M059J (cell line): ENCODE measurements at places on chromosomes 16 and 17. TPM values are rescaled to one million over a fixed set of nuclear protein-coding genes. Genes with fewer than 3 reads are reported as not detected.

The ABHD15 gene
- 5.7 and 6.3 TPM in 2 replicates for total RNA-seq

The CMTM2 gene
- total RNA-seq: not detected in 2 replicates

The RAB37 gene
- not detected in 2 replicates for total RNA-seq

The MYOCD gene
- 1.5 and 1.8 TPM in 2 replicates for total RNA-seq

The SPIRE2 gene
- total RNA-seq: 1.1 and 2.3 TPM in 2 replicates

The CCL18 gene
- total RNA-seq: not detected in 2 replicates

The INPP5K gene
- total RNA-seq: 28.1 and 81.9 TPM in 2 replicates

The ACSM2A gene
- not detected in 2 replicates for total RNA-seq

The ZFPM1 gene
- total RNA-seq: 0.10 and 1.9 TPM in 2 replicates

The GCGR gene
- total RNA-seq: not detected in 2 replicates

The SLC5A11 gene
- not detected in 2 replicates for total RNA-seq

The CA7 gene
- total RNA-seq: not detected in 2 replicates

The CD300LB gene
- not detected in 2 replicates for total RNA-seq

The MAP3K3 gene
- 15.8 and 24.0 TPM in 2 replicates for total RNA-seq

The LITAFD gene
- not detected in 2 replicates for total RNA-seq

The NME3 gene
- total RNA-seq: not detected in 2 replicates

The NECAB2 gene
- not detected in 2 replicates for total RNA-seq

The CDK5R1 gene
- total RNA-seq: 2.8 and 3.7 TPM in 2 replicates

The TEX14 gene
- total RNA-seq: not detected in 2 replicates

The ZNF624 gene
- 2.0 and 2.1 TPM in 2 replicates for total RNA-seq

The FLCN gene
- 8.7 and 19.3 TPM in 2 replicates for total RNA-seq

The FAM20A gene
- total RNA-seq: 0.02 TPM in 1 of 2 replicates, not detected in the other

The EME1 gene
- 6.1 and 9.6 TPM in 2 replicates for total RNA-seq

The CTRB2 gene
- total RNA-seq: not detected in 2 replicates

The TTYH2 gene
- 0.15 TPM in 2 replicates for total RNA-seq

The TEDC2 gene
- total RNA-seq: 22.6 and 22.8 TPM in 2 replicates

The GNGT2 gene
- total RNA-seq: 0.49 TPM in 1 of 2 replicates, not detected in the other

The STH gene
- not detected in 2 replicates for total RNA-seq

The MEOX1 gene
- total RNA-seq: not detected in 2 replicates

The AOC2 gene
- total RNA-seq: not detected in 2 replicates

The OR1F1 gene
- 0.15 TPM in 1 of 2 replicates, not detected in the other for total RNA-seq

The STX1B gene
- 0.20 and 0.37 TPM in 2 replicates for total RNA-seq

The CA10 gene
- not detected in 2 replicates for total RNA-seq

The ZNF594 gene
- 9.5 and 10.2 TPM in 2 replicates for total RNA-seq

The TEKT5 gene
- 1.4 TPM in 1 of 2 replicates, not detected in the other for total RNA-seq

The KRT17 gene
- total RNA-seq: 6.7 and 8.5 TPM in 2 replicates

The KRTAP9-2 gene
- not detected in 2 replicates for total RNA-seq

The RCVRN gene
- not detected in 2 replicates for total RNA-seq

The ARHGAP44 gene
- not detected in 2 replicates for total RNA-seq

The TP53TG3 gene
- not detected in 2 replicates for total RNA-seq
